T follicular helper cell (primary cell): ENCODE measurements at places on chromosomes 6 and 20.

DNA sequence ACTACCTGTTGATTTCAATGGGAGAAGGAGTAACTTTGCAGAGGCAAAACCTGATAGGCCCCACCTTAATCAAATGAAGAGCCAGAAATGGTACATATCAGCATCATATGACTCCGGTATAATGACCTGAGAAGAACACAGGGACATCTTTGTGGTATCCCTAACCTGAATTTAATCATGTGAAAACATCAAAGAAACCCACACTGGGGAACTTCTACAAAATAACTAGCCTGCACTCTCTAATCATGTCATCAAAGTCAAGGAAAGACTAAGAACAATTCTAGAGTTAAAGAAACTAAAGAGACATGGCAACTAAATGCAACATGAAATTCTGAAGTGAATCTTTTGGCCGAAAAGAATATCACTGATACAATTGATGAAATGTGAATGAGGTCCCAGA lies 34.9 kb downstream of the SLC17A4 start:
- no peak for DNase-seq

DNA sequence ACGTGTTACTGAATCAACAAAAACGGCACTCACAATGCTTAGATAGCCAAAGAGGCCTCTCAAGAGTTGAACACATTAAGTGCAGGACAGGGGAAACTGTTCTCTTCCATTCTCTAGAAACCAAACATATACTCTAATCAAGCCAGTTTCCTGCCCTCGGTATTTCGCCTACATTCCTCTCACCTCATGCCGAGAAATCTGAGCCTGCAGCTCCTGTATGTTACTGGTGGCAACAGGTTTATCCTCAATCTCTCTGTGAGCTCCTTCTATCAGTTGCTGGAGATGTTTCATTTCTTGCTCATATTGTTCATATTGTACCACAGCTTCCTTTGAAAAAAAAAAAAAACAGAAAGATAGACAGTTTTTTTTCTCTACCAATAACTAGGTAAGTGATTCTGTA lies 328.9 kb downstream of the SYNE1 start:
- no peak for DNase-seq

- DNase-seq: peak; percentile 22
These were observed 31.8 kb upstream of the GMPR start for GRCh38 chr6:16206595-16207037.

DNA sequence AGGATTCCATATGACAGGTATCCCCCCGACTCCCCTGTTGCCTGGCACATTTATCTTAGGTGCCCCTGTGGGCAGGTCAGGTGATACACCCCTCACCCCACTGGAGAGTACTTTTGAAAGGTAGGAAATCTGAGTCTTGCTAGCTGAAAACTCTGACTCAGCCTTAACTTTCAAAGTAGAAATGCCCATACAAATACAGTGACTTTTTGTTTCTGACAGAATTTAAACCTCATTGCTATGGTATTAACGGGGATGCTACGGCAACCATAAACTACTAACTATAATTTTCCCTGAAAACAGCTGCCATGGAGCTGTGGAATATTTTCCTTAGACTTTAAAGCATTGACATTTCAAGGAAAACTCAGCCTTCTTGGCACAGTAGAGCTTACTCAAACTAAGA lies 536.0 kb downstream of the RFPL4B start:
- no peak for DNase-seq

- no peak for DNase-seq
These were observed 36.5 kb downstream of the TGM6 start for GRCh38 chr20:2417213-2417541.

DNA sequence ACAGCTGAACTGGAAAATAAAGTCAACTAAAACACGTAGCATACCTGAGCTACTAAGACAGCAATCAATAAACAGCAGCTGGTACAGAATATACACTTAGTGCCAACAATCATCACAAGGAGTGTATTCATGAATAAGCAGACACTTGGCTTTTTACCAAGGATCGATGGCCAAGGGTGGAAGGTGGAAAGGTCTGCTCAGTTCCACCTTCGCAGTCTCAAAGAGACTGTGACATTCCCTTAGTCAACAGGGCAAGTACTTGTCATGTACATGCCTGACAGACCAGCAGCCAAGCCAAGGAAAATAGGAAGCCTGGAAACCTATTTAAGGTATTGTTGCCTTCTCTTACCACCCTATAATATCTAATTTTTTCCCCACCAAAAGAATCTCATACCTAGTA lies 21.4 kb downstream of the HBS1L start:
- no peak for DNase-seq

DNA sequence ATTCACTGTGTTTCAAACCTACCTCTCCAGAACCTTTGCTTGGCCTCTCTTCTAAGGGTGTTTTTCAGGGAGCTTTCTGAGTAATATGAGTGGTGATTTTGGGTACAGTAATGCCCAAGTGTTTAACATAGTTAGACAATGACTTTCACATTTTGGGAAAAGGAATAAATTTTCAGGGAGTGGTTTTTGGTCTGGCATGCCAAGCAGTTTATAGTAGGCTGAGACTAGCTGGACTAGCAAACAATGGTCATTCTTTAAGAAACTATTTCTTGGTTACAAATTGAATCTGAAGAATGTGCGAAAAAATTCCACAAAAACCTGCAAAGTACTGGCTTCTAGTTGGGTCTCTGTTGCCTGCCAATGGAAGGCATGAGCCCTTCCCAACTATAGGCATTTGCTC lies 15.4 kb downstream of the FNDC1 start:
- DNase-seq: no peak

- DNase-seq: no peak
These were observed 7.2 kb upstream of the NNAT start for GRCh38 chr20:37513779-37514359.
